Activated CD8-positive, alpha-beta T cell treated with anti-CD3 and anti-CD28 coated beads, Interleukin-2, amount 10 ng/mL, durations not matched to agents 7 days and 5 days (primary cell): ENCODE measurements at places on chromosomes 3 and 15. TPM values are rescaled to one million over a fixed set of nuclear protein-coding genes. Genes with fewer than 3 reads are reported as not detected.

GORASP1 gene
- 11.0 TPM for total RNA-seq

TADA3 gene
- 83.2 TPM for total RNA-seq

SPATA12 gene
- not detected for total RNA-seq

EFCAB12 gene
- total RNA-seq, result 0.42 TPM

CSTA gene
- total RNA-seq, result not detected

PLS1 gene
- 2.3 TPM for total RNA-seq

PLAAT1 gene
- not detected for total RNA-seq

TRH gene
- not detected for total RNA-seq

KBTBD13 gene
- not detected for total RNA-seq

DZIP3 gene
- 20.8 TPM for total RNA-seq

PLA2G4D gene
- total RNA-seq, result not detected

CCR8 gene
- 0.94 TPM for total RNA-seq

MESP1 gene
- 1.8 TPM for total RNA-seq

POPDC2 gene
- 3.3 TPM for total RNA-seq

ATP8B4 gene
- total RNA-seq, result 39.2 TPM

ITIH3 gene
- not detected for total RNA-seq

CGNL1 gene
- not detected for total RNA-seq

GOLGA6B gene
- not detected for total RNA-seq

ADGRG7 gene
- 27.0 TPM for total RNA-seq

SNTN gene
- not detected for total RNA-seq

VWA5B2 gene
- not detected for total RNA-seq

DUOXA1 gene
- total RNA-seq, result not detected

PPP1R14D gene
- not detected for total RNA-seq

NANOGP8 gene
- total RNA-seq, result not detected

REC114 gene
- total RNA-seq, result not detected

OR5K2 gene
- not detected for total RNA-seq

NCEH1 gene
- total RNA-seq, result 8.2 TPM
